Cerebellum (tissue), 4 donors: ENCODE measurements at places on chromosomes 2 and 18. TPM values are rescaled to one million over a fixed set of nuclear protein-coding genes. Genes with fewer than 3 reads are reported as not detected.

GRCh38 chr2:103165836-103166235 lies 404.0 kb downstream of the TMEM182 start:
- DNase-seq, result no peak

DNA sequence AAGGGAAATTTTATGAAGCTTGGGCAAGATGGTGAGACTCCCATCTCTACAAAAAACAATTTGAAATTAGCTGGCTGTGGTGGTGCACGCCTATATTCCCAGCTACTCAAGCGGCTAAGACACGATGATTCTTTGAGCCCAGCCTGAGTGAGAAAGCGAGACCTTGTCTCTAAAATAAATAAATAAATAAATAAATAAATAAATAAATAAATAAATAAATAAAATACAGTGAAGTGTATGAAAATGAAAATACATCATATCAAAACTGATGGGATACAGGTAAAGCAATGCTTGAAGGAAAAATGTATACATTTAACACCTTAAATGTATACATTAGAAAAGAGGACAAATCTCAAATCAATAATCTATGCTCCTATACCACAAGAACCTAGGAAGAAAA lies 15.7 kb downstream of the EXOC6B start:
- no peak for DNase-seq

DNA sequence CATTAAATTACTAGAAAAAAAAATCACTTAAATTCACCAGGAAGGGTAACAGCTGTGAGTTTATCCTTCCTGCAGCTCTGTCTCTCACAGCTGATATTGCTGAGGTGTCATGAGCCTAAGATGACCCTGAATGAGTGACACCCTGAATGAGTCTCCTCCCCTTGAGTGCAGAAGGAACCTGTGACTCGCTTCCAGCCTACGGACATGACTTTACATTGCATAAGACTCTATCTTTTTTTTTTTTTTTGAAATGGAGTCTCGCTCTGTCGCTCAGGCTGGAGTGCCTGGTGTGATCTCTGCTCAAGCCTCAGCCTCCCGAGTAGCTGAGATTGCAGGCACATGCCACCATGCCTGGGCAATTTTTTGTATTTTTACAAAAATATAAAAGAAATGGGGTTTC lies 14.1 kb downstream of the MRO start:
- DNase-seq, result no peak

The TUBB6 gene
- total RNA-seq, result 52.5 TPM

The FAM228A gene
- 3.5 TPM for total RNA-seq

DNA sequence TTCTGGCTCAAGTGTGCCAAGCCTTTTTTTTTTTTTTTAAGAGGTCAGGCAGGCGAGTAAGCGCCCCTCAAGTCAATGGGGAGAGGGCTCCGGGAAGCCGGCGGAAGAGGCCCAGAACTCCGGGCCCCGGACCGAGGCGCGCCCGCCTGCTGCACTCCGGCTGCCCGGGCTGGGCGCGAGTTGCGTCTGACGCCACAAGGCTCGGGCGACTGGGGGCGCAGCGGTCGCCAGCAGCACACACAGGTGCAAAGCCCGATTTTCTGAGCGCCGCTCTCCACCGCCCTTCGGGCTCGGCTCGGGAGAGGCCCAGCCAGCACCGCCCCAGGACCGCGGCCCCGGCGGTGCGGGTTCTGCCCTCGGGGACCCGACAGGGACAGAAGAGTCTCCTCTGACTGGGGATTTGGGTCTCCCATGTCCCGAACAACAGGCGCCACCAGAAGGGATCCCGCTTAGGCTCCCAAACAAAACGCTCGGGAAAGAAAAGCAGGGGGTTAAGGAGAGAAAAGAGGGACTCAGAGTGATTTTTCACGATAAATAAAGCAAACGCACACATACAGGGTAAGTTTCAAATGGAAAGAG lies 787 bp downstream of the ERBB4 start:
- DNase-seq, result peak; percentile 37

DNA sequence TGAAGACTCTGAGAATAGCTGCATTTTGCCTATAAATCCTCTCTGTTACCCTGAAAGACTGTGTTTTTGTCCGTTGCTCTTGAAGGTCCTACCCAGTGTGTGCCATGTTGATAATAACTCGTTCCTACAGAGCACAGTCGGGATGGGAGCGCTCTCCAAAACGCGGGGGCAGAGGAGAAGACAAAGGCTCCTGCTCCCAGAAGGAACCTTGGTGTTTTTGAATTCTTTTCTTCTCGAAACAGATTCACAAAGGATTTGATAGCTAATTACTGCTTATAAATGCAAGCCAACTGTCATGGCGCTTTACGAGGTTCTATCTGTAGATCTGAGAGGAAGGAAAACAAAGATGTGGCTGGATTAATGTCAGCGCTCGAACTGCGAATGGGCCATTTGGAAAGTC lies 19.3 kb upstream of the HDAC4 start:
- DNase-seq, result no peak

DNA sequence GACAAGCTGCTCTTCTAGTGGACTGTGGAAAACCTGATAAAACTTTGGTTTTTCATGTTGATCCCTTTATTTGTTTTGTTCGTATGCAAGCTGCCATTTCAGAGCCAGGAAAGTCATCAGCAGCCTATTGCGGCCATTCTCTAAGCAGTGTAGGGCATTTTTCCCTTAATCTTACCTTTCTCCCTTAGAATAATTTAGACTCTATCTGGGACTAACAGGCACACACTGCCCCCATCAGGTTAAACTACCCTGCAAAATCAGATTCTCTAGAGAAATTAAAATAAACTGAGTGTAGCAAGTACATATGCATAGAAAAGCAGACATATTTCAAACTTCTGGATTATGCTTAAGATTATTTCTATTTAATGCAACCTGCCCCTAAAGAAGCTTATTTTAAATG lies 347.5 kb downstream of the METTL4 start:
- DNase-seq, result no peak

DNA sequence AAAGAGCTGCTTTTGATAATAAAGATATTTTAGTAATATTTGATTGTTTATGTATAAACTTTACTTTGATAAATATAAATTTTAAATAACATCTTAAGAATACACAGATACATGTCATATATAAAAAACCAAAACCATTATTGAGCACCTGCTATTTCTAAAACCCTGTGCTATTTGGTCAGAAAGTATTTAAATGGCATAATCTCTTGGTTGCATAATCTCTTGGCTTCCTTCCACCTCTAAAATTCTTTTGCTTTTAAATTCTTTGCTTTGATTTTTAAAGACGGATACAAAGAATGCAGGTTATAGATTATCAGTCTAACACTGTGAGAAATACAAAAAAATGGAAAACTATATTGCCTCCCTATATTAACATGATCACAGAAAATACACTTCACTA lies 36.9 kb downstream of the ACMSD start:
- no peak for DNase-seq

GRCh38 chr18:68705119-68705518 lies 9.8 kb downstream of the TMX3 start:
- no peak for DNase-seq

DNA sequence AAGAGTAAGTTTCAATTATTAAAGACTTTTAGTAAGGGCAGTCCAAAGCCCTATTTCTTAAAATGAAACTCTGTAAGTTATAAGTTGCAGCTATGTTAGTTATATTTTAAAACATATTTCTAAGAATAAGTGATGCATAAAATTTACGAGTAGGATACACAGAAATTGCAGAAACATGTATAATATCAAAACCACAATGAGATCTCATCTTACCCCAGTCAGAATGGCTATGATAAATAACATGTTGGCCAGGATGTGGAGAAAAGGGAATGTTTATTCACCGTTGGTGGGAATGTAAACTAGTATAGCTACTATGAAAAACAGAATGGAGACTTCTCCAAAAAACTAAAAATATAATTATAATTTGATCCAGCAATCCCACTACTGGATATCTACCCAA lies 201.2 kb downstream of the CBLN2 start:
- no peak for DNase-seq

GRCh38 chr2:211359347-211359746 lies 802.9 kb downstream of the CPS1 start:
- DNase-seq, result no peak

DNA sequence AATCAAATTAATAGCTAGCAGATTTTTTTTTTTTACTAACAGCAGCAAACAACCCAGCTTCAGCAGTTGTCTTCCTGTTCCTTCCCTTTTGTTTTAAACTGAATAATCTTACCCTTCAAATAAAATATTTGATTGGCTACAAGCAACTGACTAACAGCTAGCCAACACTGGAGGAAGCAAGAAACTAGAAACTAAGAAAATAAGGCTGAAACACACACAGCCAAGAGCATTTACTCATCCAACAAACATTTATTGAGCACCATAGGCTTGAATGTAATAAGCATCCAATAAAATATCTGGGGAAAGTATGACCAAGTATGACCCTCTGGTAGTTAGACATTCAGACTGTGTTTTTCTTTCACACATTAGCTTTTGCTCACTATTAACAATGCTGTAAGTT lies 189.2 kb downstream of the CD226 start:
- DNase-seq, result no peak

DNA sequence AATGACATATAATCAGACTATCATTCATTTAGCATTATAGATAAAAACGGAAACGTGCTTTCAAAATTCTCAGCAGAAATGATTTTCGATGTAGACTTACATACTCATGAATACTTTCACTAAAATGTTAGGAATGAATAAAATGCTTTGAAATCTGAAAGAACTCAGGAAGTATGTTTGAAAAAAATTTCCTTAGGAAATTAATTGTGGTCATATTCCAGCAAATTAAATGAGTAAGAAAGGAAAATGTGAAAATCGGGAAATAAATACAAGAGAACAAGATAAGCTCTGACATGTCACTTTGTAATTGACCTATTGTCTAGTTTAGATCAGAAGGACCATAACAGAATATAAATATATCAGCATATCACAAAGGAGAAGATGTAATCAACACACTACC lies 981.0 kb upstream of the CDH2 start:
- no peak for DNase-seq
